ENCODE measurements at places on chromosomes 12 and 14.

GRCh38 chr12:93982771-93983315, 165.5 kb upstream of the PLXNC1 start:
- DNase-seq = no peak

DNA sequence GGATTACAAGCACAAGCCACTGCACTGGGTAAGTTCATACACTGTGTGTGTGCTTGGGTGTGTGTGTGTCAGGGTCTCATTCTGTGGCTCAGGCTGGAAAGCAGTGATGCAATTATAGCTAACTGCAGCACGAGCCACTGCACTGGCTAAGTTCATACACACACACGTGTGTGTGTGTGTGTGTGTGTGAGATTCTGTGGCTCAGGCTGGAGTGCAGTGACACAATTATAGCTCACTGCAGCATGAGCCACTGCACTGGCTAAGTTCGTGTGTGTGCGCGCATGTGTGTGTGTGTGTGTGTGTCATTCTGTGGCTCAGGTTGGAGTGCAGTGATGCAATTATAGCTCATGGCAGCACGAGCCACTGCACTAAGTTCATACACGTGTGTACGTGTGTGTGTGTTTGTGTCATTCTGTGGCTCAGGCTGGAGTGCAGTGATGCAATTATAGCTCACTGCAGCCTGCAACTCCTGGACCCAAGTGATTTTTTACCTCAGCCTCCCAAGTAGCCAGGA, 85.4 kb downstream of the HECTD1 start:
- DNase-seq = no peak

DNA sequence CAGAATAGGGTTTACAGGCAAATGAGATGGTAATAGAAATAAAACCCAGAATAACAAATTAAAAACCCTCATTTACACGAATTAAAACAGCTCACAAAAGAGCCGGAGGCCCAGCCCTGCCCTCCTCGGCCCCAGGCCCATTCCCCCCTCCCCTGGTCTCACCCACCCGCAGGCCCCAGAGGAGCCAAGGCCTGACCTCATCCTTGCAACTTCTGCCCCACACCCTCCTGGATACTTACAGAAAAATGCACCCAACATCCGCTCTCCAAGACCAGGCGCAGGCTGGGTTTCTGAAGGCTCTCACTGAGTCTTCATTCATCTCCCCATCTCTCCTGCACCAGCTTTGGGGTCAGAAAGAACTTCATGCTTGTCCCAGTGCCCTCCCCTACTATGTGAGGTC, 16.2 kb upstream of the VSX2 start:
- no peak for DNase-seq

DNA sequence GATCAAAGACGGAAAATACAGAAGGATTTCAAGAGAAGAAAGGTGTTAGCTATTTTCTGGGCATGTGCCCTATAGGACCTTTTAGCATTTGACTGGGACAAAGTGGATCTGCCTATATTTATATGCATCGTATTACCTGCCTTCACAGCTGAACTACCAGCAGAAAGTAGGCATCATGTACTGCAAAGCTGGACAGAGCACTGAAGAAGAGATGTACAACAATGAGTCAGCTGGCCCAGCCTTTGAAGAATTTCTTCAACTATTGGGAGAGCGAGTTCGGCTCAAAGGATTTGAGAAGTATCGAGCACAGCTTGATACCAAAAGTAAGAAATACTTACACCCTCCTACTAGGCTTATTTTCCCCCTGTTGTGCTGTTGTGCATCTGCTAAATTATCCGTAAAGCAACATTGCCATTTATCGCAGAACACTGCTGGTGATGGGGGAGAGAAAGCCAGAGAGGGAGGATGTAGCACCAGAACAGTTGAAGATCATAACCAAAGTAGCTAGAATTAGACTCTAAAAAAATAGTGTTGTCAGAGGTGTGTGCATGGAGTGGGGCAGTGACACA, 282.0 kb upstream of the RGS6 start:
- DNase-seq = no peak

DNA sequence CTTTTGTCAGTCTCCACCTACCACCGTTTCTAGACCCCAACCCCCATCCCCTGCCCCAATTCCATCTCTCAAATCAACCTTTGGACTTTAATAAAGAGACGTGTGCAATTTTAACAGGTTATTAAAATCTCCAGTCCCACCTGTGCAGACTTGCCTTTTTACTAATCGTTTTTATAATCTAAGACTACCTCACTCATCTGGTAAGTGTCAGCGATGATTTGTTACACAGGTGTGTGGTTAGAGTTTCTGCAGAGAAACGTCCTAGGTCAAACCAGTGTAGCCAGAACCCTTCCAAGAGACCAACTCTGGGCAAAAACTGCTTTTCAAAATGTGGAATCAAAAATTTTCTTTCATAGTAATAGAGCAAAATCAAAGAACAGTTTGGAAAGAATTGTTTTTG, 60.4 kb upstream of the PELI2 start:
- DNase-seq = no peak

GRCh38 chr12:117874842-117875434, 93.9 kb downstream of the KSR2 start:
- DNase-seq = no peak

GRCh38 chr12:53984901-53985691, at the start of gene HOXC10:
Gene HOXC10 (plus strand): TSS chr12:53985146. CDS start chr12:53985260, 114 bp downstream.
- no peak for DNase-seq

GRCh38 chr12:111311011-111311410, 57.9 kb downstream of the PHETA1 start:
- no peak for DNase-seq

- DNase-seq = no peak
Observed at GRCh38 chr14:104286086-104286485, 147.7 kb downstream of the KIF26A start.

GRCh38 chr12:50387487-50387886, 8.9 kb downstream of the FAM186A start:
- DNase-seq = no peak

- DNase-seq = no peak
Observed at GRCh38 chr12:119864591-119864990, 12.5 kb downstream of the CIT start.

GRCh38 chr12:89918172-89918846, 209.7 kb upstream of the ATP2B1 start:
- DNase-seq = no peak

- no peak for DNase-seq
Observed at GRCh38 chr12:52032446-52032803, 18.8 kb upstream of the NR4A1 start.

- no peak for DNase-seq
Observed at GRCh38 chr12:15721316-15722115, 67.7 kb downstream of the EPS8 start.

DNA sequence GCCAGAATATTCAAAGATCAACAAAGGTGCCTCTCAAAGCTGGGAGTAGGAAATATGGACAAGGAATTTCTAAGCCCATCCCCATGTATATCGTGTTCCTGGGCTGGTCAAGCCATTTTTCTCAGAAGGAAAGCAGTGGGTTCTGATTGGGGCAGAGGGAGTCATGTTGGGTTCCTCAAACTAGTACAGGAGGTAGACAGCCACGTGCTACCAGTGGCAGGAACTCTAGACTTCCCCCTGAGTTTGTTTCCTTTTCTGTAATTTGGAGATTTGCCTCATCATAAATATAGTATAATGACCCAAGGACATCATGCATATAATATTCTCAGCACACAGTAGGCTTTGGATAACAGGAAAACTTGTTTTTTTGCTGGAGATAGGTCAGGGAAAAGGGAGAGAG, 16.4 kb upstream of the PLEKHH1 start:
- no peak for DNase-seq

GRCh38 chr12:11801643-11802042, 152.2 kb downstream of the ETV6 start:
- DNase-seq = no peak

DNA sequence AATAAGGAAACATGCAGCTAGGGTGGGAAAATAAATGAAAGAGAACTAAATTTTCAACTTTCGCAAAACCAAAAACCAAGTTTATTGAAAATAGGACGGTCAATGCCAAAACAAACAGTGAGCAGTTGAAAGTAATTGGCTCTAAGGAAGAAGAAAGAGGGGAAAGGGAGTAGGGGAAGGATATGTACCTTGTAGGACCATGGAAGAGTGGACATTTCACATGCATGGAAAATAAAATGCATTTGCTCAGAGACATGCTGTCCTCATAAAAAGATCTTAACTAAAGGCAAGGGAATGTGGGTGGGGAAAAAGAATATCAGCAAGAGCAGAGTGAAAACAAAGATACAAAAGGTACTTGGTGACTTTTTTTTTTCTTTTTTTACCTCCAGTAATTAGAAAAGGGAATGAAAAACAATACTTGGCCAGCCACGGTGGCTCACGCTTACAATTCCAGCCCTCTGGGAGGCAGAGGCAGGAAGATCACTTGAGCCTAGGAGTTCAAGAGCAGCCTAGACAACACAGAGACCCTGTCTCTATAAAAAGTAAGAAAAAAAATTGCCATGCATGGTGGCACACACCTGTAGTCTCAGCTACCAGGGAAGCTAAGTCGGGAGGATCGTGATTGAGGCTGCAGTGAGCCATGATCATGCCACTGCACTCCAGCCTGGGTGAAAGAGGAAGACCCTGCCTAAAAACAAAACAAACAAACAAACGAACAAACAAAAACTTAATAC, 6.6 kb downstream of the TXNDC16 start:
- DNase-seq = no peak

DNA sequence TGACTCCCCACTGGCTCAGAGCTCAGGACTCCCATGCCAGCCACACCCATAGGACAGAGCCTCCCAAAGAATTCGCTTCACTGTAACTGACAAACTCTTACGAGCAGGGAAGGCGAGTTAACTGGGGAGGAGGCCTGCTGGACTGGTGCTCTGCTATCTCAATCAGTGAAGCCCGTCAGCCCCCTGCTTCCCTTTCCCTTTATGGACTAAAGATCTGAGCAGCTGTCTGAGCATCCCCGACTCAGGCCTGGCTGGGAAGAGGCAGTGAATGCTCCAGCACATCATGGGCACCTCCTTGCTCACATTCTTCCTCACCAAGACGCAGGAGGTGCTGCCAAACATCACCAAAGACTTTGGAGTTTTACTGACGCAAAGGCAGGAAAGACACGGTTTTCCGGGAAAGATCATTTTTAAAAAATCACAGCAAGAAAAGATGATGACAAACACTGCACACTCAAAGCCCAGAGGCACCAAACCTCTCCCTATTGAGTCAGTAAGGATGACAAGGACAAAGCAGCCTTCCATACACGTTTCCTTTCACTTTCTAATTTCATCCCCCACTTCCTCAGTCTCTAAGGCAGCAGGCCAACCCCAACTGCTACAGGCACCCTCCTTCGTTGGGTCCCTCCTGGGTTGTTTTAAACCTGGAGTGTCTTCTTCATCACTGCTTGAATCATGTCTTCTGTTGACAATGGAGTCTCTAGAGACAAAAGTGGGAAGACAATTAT, 45.0 kb upstream of the P2RX7 start:
- DNase-seq = no peak

- no peak for DNase-seq
Observed at GRCh38 chr12:106291342-106291741, 11.2 kb upstream of the TCP11L2 start.

DNA sequence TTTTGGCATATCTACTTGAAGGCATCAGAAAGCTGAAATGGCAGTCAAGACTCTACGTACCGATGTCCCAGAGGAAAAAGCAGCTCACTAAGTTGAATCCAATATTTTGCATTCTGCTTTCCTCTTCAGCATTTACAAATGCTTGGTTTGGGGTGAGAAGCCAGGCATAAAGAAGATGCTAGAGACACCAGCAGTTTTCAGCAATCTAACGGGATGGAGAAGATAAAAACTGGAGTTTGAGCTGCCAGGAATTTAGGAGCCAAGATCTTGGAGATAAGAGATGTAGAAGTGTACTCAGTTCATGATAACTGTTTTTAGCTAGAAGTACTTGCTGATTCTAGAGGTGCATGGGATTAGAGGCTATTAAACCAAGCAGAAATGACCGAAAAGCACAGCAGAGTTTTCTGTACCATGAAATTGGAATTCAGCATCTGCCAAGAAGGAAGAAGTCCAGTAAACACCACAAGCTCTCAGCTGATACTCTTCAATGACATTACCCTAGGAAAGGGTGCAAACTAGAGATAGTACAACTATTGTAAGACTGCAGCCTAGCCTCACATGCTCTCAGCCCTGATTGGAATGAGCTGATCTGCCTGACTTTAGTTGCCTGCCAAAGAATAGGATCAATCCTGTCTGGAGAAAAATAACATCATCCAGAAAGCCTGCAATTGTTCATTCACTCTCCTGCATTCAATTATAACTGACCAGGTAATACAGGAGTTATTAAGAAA, 7.4 kb upstream of the ALDH1L2 start:
- no peak for DNase-seq

- no peak for DNase-seq
Observed at GRCh38 chr12:64900540-64900939, 76.1 kb downstream of the TBC1D30 start.

DNA sequence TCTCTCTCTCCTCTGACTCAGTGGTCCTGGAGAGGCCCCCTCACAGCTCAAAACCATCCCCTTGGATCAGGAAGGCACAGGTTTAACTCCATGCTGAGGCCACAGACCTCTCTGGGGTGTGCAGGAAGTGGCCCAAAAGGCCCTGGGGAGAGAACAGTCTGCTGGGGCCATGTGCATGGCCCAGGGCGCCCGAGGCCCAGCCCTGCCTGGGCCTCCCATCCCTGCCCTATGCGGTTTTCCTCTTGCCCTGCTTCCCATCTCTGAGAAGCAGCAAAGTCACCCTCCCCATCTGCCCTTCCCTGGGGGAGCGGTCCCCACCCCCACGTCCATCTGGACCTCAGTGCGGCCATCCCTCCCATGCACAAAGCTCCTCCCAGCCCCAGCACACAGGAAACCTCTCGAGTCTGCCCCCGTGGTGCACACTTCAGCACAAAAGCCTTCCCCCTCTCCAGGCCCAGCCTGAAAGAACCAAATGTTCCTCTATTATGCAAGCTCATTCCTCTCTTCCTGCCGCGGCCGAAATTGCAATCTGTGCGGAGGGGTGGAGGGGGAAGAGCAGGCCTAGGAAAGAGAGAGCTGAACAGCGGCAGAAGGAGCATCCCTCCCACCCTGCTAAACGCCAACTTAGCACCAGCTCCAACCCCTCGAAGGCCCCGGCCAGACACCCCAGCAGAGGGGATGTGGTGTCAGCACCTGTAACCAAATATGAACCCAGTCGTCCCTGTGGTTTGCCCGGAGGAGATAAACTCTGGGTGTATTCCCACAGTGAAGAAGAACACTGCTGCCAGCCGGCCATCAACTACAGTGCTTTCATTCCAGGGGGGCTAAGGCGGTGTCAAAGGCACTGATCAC, 108.5 kb downstream of the SCARB1 start:
- DNase-seq = peak; percentile 91

- DNase-seq = no peak
Observed at GRCh38 chr14:77022236-77022852, 6.2 kb downstream of the IRF2BPL start.

GRCh38 chr12:116882742-116883141, 1.5 kb upstream of the HRK start:
- DNase-seq = no peak

DNA sequence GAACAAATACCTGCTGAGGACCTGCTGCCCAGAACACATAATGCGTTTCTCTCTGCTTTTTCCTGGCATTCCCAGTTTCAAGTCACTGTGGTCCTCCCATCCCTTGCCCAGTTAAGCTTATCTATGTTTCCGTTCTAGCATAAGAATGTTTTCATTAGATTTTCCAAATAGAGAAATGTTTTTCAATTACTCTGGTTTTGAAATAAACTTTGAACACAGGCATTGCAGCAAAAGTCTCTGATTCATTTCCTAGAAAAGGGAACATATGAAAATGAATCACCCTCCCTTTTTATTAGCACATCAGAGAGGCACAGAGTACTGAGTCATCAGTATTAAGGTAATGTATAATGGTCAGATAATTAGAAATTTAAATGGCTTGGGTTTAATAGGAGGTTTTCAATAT, 201.1 kb upstream of the TMEM260 start:
- DNase-seq = no peak
